T-helper 2 cell (primary cell): ENCODE measurements at places on chromosomes 4 and X.

DNA sequence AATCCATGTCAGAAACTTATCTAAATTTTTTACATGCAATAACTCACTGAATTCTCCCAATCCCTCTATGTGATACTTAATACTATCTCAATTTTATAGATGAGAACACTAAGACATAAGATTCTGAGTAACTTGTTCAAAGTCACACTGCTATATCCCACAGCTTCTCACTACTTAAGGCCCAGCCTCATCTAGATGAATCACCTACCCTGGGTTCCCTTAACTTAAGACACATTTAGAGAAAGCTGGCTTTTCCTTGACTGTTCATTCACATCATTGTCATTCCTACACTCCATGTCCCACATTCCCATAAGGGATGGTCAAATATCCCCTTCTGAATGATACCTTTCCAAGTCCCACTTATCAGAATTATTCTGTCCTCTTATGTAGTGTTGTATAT, 21.0 kb downstream of the TNIP3 start:
- no peak for DNase-seq

DNA sequence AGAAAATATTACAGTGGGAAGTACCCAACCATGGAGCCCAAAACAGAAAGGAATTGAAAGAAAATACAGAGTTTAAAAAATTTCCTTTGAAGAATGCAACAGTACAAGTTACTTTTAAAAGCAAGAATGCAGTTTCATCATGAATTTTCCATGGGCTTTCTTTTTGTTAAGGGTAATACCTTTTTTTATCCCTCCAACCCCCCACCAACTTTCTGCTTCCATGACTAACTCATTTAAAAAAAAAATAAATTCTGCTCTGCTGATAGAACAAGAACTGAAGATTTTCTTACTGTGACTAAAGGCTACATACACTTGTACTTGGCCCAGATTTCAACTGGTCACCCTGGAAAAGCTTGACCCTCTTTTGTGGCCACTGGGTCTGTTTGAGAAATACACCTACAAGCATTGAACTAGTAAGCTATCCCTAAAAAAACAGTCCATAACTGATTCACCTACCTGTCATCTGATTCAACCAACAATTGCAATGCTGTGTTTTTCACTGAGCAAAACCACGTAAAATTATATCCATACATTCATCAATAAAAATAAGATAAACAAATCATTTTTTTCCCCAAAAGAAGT, 214.2 kb downstream of the NSUN7 start:
- no peak for DNase-seq

DNA sequence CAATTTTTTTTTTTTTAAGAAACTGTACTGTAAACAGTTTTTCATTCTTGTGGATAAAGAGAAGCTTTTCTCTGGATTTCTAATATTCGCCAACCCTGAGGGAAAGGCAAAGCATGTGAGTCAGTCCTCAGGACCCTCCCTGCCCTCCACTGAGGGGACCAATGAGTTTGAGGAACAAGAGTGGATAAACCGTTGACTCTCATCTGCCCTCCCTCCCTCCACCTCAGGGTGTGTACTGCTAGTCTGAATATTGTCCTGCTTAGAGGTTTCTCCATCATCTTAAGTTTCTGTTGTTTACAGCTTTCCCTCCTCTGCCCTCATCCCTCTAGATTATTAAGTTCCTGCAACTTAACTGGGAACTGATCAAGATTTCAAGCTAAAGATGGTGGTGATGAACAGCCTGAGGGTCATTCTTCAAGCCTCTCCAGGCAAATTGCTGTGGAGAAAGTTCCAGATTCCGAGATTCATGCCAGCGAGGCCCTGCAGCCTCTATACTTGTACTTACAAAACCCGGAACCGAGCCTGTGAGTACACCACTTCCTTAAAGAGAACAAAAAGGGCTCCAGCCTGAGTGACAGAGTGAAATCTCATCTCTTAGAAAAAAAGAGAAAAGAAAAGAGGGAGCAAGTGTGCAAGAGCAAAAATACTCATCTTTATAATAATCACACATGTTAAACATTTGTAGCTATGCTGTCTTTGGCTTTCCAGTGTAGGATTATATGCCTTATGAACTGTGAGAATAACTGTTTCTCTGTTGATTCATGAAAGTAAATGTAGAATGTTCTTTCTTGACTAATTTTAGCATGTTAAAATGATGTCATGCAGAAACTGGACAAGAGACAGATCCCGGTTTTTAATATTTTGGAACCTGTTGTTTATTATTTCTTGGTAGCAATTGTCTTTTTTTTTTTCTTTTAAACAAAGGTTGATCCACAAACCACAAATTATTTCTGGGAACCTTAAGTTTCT, 11.9 kb downstream of the CA5B start:
- DNase-seq, result peak; percentile 81

DNA sequence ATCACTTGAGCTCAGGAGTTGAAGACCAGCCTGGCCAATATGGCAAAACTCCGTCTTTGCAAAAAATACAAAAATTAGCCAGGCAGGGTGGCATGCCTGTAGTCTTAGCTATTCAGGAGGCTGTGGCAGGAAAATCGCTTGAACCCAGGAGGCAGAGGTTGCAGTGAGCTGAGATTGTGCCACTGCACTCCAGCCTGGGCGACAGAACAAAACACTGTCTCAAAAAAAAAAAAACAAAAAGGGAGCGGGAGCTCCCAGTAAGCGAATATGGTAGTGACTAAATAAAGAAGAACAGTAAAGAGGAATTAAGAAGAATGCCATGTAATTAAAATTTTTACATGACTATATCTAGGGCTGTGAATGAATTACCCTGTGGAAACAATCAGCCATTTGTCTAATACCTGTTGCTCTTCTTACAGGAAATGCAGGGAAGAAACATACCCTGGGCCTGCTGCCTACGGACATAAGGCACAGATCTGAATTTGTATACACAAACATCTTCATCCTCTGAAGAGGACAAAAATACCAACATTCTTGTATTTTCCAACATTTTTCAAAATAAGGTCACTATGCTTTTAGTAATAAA, 11.4 kb downstream of the WDFY3 start:
- DNase-seq, result no peak

DNA sequence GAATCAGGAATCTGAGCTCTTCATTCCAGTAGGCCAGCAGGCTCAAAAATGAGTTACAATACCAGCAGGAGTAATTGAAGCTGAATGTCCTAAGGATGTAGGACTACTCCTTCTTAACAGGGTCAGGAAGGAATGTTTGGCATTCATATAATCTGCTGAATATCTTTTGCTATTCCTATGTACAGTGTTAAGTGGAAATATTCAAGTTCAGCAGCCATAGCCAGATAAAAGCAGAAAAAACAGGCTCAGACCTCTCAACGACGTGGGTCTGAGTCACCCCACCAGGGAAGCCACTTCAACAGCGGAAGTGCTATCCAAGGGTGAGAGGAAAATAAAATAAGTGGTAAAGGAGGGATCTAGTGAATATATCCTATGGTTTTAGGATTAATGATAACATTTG, 577.0 kb downstream of the SPOCK3 start:
- no peak for DNase-seq

DNA sequence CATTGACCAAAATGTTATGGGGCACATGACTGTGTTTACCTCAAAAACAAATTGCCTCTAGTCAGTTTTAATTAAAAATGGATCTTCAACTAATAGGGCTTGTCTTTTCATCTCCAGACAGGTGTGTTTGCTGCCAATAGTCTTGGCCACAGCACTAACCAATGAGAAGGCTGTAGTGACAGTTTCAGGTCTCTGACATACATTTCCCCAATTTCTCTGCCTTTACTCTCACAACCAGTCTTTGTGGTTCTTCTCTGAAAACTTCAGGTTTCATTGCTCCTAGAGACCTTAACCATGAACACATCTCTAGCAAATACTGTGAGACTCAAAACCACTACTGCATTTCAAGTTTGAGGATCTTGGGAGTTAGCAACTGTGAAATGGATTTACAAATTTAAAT, 3.5 kb upstream of the EDNRA start:
- DNase-seq, result no peak

DNA sequence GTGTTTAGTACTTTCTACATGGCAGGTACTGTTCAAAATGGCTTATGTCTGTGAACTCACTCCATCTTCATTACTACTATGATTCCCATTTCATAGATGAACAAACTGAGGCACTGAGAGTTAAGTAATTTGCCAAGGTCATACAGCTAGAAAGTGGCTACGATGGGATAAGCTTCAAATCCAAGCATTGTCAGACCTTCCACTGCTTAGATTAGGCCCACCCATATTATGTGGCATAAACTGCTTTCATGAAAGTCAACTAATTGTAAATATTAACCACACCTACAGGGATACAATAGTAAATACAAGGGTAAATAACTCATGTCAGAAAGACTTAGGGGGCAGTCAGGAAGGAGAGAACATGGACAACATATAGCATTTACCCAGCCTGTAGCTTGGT, 68.8 kb downstream of the SLITRK2 start:
- DNase-seq, result no peak
